ENCODE measurements at places on chromosomes 1 and 21.

GRCh38 chr1:8864713-8865344 lies 13.7 kb downstream of the ENO1 start:
- DNase-seq, result no peak

DNA sequence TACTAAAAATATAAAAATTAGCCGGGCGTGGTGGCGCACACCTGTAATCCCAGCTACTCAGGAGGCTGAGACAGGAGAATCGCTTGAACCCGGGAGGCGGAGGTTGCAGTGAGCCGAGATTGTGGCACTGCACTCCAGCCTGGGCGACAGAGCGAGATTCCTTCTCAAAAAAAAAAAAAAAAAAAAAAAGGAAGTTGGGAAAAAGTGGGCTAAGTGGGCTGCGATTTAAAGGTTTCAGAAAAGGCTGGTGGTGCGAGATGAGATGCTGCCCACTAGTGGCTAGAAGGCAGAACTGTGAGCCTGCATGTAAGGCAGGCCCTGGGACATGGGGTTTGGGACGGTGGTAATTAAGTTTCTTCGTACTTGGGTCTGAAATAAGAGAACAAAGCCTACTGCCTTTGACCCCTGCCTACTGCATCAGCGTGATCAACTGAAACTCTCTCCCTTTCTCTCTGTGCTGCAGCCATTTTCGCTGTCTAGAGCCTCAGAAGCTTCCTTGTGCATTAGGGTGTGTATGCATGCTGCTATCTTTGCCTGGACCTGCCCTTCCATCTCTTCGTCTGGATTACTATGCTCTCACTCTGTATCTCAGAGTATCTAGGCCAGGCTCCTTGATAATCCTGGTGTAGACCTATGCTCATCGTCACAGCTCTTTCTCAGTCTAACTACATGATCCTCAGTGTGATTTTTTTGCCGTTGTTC lies 12.4 kb downstream of the FMOD start:
- DNase-seq, result peak; percentile 40

GRCh38 chr1:228969953-228970800 lies 234.9 kb downstream of the RHOU start:
- no peak for DNase-seq

GRCh38 chr1:42419126-42419821 lies 36.5 kb downstream of the ZMYND12 start:
- DNase-seq, result no peak

GRCh38 chr1:228423404-228424053 lies 6.9 kb upstream of the TRIM17 start:
- DNase-seq, result no peak

- no peak for DNase-seq
Measured at GRCh38 chr21:27034796-27035195, 67.9 kb upstream of the ADAMTS5 start.

- no peak for DNase-seq
Measured at GRCh38 chr1:203638103-203638475, 11.5 kb downstream of the ATP2B4 start.

DNA sequence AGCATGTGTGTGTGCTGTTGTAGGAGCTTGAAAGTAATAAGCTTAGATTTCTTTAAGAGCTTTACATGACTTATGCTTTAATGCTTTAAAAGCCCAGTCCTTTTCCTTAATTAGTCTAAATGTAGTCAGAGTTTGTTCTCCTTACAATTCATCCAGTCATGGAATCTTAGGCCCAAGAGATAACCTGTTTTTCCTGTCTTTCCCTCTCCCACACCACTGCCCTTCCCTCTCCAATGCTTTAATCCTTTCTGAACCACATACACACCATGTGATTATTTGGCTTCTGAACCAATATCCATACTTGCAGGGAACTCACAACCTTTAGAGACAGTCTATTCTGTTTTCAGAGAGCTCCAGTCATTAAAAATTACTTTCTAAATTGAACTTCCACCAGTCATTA lies 37.6 kb downstream of the ALG6 start:
- no peak for DNase-seq

DNA sequence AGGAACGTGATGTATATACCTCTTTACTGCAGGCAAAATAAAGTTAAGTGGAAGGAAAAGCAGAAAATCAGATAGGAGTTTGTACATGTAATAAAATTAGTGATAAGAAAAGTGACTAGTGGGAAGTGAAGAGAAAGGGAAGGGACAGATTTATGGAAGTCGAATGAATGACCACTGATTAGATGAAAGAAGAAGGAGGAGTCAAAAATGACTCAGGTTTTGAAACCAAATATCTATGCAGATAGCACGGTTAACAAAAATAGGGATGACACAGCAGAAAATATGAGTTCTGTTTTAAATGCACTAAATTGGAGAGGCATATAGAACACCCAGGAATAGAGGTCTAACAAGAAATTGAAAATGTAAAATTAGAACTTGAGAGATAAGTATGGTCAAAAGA lies 128.0 kb downstream of the HMCN1 start:
- DNase-seq, result no peak

GRCh38 chr1:154697710-154698109 lies 89.7 kb upstream of the ADAR start:
- no peak for DNase-seq

DNA sequence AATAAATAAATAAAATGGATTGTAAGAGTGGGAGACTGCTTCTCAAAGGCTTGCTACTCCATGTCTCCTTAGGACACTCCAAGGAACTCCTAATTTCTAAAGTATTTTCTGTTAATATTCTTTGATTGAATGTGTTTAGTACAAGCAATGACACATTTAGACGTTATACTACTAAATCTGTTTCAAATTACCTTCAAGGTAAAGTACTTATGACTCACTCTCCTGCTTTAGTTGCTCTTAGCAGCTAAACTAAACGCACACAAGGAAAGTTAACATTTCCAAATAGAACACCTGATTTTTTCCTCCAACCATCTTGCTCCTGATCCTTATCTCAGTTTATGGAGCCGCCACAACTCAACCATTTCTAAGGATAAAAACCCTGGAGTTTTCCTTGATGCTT lies 969.8 kb upstream of the ADGRL4 start:
- no peak for DNase-seq

GRCh38 chr1:151584780-151585179 lies 27.1 kb upstream of the SNX27 start:
- DNase-seq, result no peak

DNA sequence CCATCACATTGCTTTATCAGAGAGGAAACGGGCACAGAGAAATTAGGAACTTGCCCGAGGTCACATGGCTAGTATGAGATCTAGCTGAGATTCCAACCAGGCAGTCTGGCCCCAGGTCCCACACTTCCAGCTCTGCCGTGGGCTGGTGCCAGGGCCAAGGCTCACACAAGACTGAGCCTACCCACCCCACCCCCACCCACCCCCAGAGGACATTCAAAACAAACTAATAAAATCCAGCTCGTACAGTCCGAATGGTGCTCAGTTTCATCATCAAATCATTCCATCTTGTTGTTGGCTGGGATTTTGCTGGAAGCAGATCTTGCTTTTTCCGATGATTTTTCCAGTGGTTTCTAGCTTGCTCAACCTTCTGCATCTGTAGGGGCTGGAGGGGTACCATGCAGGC lies 27.9 kb downstream of the MATN1 start:
- no peak for DNase-seq

- DNase-seq, result peak; percentile 14
Measured at GRCh38 chr21:29849735-29850176, 90.0 kb downstream of the GRIK1 start.

GRCh38 chr1:223233410-223234169 lies 90.5 kb upstream of the TLR5 start:
- DNase-seq, result no peak

- DNase-seq, result no peak
Measured at GRCh38 chr1:210061992-210062391, 124.0 kb downstream of the SYT14 start.

- no peak for DNase-seq
Measured at GRCh38 chr1:6597777-6598131, 4.9 kb downstream of the KLHL21 start.

GRCh38 chr1:59976194-59977074 lies 49.9 kb upstream of the CYP2J2 start:
- peak; percentile 26 for DNase-seq

GRCh38 chr1:99763956-99764355 lies 2.5 kb downstream of the FRRS1 start:
- no peak for DNase-seq

- no peak for DNase-seq
Measured at GRCh38 chr1:97877307-97877706, 43.5 kb downstream of the DPYD start.

DNA sequence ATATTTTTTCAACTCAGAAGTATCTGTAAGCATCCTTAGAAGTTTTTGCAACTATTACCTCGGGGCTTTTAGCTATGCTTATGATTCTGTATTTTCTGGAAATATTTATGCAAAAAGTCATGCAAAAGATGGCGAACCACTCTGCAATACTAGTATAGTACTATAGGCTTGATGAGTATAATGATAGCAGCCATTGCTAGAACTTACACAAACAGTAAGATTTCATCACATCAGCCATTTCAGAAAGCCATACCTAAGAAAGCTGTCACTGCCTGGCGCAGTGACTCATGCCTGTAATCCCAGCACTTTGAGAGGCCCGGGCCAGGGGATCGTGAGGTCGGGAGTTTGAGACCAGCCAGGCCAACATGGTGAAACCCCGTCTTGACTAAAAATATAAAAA lies 227.1 kb downstream of the LRRC7 start:
- no peak for DNase-seq

DNA sequence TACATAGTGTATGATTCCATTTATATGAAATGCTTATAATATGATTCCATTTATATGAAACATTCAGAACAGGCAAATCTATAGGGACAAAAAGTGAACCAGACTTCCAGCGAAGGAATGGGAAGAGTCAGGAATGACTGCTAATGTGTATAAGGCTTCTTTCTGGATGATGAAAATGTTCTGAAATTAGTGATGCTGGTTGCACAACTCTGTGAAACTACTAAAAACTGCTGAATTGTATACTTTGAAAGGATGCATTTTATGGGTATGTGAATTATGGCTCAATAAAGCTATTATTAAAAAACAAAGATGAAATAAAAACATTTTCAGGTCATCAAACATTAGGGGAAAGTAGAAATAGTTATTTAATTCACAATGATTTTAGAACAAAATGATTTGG lies 14.1 kb upstream of the IL24 start:
- DNase-seq, result no peak

DNA sequence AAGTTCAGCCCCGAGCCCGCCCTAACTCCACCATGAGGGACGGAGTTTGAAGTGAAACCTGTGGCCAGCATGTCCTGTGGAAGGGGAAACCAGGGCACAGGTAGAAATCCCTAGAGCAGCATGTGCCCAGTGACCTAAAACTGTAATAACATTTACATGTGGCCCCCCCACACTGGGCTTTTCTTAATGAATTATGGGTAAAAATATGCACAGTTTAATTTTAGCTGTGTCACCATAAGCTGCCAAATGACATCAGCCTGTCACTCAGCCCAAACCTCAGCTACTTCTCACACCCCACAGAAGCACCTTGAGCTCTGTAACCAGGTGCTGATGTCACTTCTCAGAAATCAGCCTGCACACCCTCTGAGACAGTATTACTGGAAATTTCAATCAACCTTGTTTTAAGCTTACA lies 50.0 kb upstream of the SLC19A1 start:
- DNase-seq, result peak; percentile 59

GRCh38 chr1:150089846-150090520 lies 22.4 kb downstream of the VPS45 start:
- no peak for DNase-seq

DNA sequence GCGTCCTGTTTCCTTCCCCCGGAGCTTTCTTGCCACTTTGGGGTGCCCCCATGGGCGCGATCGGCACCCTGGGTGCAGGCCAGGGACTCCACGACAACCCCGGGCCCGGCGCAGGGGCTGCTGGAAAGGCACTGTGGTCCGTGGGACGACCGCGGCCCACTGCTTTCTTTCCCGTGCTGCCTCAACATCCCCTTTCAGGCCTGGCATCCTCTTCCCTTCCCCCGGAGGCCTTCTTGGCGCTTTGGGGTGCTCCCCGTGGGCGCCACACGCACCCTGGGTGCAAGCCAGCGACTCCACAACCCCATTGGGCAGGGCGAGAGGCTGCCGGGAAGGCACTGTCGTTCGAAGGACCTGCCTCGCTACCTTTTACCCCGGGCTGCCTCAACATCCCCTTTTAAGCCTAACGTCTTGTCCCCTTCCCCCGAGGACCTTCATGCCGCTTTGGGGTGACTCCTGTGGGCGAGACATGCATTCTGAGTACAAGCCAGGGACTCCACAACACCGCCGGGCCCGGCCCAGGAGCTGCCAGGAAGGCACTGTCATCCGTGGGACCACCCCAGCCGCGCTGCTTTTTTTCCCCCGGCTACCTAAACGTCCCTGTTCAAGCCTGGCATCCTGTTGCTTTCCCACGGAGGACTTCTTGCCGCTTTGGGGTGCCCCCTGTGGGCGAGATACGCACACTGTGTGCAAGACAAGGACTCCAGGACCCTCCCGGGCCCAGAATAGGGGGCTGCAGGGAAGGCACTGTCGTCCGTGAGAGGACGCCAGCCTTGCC lies 137.8 kb downstream of the LIPI start:
- no peak for DNase-seq

DNA sequence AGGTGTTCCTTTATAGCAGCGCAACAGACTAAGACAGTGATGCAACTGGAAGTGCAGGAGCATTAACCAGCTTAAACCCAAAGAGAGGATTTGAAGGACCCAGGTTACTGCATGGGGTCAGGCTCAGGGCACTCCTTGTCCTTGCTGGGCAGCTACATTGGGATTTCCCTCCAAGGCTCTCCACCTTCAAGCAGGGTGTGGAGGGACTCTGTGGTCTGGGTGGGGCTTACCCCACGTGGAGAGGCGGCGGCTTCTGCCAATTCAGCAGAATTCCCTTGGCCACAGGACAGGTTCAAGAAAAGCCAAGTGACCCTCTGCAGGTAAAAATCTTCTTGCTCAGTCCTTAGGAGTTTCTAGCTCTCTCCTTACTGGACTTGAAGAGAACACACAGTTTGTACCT lies 6.5 kb downstream of the RRP1B start:
- DNase-seq, result no peak

GRCh38 chr1:37073854-37074379 lies 39.6 kb upstream of the GRIK3 start:
- DNase-seq, result no peak

DNA sequence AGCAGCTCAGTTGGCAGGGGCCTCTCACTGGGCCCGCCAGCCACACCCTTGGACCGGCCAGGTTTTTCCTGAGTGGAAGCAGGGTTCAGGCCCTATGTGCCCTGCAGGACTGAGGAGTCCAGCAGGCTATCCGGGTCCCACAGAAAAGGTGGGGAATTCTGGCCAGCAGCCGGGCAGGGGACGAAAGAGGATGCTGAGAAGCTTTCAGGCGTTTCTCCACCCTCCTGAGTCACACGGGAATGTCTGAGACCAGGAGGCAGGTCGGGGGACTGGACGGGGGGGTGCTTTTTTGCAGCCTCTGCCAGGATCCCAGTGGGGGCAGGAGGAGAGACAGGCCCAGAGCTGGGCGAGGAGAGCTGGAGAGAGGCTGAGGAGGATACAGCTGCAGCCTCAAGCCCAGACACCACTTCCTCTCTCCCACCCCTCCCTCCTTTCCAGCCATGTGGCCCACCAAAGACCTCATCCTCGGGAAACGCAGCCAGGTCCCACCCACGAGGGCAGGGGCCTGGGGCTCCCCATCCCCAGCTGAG lies 105.4 kb downstream of the SPSB1 start:
- DNase-seq, result no peak

All from activated T-cell treated with anti-CD3 and anti-CD28 coated beads for 48 hours (primary cell).